ENCODE measurements at places on chromosomes 7 and 10.

GRCh38 chr7:72413886-72414285 lies 1.7 kb upstream of the CALN1 start:
- no peak for DNase-seq

GRCh38 chr7:747186-747585 lies 20.1 kb upstream of the PRKAR1B start:
- no peak for DNase-seq

GRCh38 chr7:65448816-65449504 lies 75.3 kb downstream of the ZNF92 start:
- no peak for DNase-seq

DNA sequence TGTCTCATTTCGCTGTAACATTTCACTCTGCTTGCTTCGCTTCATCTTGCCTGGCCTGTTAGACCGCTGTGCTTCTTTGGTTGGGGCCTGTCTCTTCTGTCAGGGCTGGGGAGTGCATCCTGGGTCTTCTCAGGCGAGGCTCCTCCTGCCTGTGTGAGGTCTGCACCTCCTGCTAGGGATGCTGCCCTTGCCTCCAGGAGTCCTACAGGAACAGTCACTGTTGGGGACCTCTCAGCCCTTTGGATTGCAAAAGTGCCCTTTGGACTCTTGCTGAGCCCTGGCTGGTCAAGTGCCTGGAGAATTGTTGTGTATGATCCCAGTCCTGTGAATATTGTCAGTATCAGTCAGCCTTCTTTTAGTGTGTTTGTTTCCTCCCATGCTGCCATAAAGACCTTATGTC lies 84.1 kb downstream of the MDFIC start:
- no peak for DNase-seq

DNA sequence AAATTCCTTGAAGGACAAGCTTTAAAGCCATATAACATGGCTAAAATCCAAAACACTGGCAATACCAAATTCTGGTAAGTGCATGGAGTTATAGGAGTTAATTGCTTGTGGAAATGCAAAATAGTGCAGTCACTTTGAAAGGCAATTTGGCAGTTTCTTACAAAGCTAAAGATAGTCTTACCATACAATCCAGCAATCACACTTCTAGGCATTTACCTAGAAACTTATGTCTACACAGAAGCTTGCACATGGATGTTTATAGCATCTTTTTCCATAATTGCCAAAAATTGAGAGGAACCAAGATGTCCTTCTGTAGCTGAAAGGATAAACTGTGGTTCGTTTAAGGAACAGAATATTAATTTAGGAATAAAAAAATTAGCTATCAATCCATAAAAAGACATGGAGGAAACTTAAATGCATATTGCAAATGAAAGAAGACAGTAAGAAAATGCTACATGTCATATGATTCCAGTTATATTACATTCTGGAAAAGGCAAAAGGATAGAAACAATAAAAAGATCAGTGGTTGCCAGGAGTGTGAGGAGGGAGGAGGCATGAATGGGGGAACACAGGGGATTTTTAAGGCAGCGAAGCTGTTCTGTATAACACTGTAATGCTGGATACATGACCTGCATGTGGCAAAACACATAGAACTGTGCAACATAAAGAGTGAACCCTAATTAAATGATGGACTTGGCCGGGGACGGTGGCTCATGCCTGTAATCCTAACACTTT lies 51.9 kb downstream of the GNAT3 start:
- no peak for DNase-seq
